Renal pelvis (tissue), 12 donors: ENCODE measurements at places on chromosomes 4 and X. TPM values are rescaled to one million over a fixed set of nuclear protein-coding genes. Genes with fewer than 3 reads are reported as not detected.

The MAGEA9B gene
- polyA plus RNA-seq = not detected

The SETD7 gene
- 12.0 TPM for polyA plus RNA-seq

The PTPN13 gene
- 154 TPM for polyA plus RNA-seq

GRCh38 chr4:13347517-13348125, 136.5 kb downstream of the RAB28 start:
- DNase-seq = no peak

DNA sequence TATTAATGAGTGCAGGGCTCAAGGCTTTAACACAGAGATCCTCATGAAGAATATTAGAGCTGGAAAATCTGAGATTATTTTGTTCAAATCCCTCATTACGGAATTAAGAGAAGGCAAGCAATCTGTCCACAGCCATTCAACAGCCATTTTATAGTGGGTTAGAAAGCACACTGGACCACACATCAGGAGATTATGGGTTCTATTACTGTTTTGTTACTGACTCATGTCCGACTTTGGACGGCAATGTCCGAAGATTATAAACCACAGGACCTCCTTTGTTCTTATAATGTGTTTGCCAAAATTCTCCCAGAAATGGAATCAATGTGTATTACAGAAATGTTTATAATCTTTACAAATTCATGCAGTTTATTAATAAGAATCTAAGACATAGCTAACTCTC, 8.1 kb downstream of the LAMTOR3 start:
- DNase-seq = no peak

- no peak for DNase-seq
Observed at GRCh38 chrX:79089896-79090584, 54.4 kb upstream of the GPR174 start.

DNA sequence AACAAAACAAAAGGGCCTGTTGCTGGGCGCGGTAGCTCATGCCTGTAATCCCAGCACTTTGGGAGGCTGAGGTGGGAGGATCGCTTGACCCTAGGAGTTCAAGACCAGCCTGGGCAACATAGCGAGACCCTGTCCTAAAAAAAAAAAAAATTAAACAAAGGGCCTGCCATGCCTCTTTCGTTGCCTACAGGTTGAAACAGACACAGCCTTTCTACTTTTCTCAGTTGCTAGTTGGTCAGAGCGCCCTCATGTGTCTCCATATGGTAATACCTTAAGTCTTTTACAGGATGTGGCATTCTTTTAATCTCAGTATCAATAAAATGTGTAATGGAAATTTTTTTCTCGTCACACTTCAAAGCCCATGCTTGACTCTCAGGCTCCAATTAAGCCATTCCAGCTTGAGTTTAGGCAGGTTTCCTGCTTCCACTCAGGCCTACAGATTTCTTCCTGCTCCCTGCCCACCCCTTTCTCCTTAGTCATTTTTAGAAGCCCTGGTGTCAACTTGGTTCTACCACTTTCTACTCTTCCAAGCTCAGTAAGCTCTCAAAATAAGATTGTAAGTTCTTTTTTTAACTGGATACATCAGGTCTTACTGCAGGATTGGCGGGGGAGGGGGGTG, 4.6 kb upstream of the SOWAHD start:
- DNase-seq = peak; percentile 36

- no peak for DNase-seq
Observed at GRCh38 chrX:13774696-13775095, 40.1 kb downstream of the OFD1 start.
